Astrocyte (in vitro differentiated cells and primary cell): ENCODE measurements at places on chromosomes 1 and 21.

- DNase-seq: no peak
Measured at GRCh38 chr1:29232387-29232786, 1.7 kb upstream of the MECR start.

DNA sequence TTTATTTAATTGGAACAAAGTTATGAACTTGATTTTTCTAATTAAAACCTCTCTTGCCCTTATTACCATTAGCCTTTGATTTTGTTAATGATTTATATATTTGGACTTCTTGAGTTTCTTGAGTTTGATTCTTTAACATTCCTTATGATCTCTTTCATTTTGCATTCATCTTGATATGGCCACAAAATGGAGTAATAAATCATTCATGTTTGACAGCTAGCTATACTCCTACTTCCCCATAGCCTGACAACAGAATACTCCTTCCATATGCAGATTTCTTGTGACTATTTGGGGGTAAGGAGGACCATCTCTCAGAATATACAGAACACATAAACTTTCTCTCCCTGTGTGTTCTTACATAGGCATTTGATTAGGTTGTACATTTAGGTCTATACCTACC is 119.6 kb downstream of the SYT14 start:
- no peak for DNase-seq

DNA sequence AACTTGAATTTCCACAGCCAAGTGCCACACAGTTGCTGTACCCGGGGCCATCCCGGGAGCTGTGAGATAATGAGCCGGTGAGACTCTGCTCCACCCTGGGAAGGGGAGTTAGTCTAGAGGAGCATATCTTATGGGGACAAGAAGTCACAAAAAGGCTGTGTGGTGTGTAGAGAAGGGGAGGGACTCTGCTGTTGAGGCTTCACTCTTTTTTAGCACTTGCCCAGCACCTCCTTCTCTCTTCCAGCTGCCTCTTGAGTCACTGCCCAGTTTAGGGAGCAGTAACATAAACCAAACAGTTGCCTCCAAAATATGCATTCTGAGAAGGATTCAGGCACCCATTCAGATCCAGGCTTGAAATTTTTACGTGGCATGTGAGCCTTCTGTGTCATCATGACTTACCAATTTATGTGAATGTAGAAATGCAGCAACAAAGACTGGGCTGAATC is 744 bp upstream of the WDR26 start:
- peak; percentile 72 for DNase-seq

DNA sequence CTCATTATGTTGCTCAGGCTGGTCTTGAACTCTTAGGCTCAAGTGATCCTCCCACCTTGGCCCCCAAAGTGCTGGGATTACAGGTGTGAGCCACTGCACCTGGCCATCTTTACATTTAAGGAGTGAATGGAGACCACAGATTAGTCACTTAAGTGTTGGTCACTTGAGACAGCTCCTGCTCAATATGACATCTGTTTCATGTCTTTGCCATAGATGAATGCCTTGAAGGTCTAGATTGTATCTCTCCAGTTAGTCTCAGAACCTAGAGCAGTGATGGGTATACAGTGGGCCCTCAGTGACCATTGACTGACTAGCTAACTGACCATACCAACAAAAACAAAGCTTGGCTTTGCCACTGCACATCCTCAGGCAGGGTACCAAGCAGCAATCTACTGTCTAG is 15.3 kb downstream of the BCL9 start:
- no peak for DNase-seq

- peak; percentile 98 for DNase-seq
Measured at GRCh38 chr1:198669023-198669698, 30.3 kb downstream of the PTPRC start.
